Brain pericyte (primary cell): ENCODE measurements at places on chromosomes 2 and 18.

GRCh38 chr2:105747991-105748390, 3.3 kb downstream of the NCK2 start:
- DNase-seq: no peak

DNA sequence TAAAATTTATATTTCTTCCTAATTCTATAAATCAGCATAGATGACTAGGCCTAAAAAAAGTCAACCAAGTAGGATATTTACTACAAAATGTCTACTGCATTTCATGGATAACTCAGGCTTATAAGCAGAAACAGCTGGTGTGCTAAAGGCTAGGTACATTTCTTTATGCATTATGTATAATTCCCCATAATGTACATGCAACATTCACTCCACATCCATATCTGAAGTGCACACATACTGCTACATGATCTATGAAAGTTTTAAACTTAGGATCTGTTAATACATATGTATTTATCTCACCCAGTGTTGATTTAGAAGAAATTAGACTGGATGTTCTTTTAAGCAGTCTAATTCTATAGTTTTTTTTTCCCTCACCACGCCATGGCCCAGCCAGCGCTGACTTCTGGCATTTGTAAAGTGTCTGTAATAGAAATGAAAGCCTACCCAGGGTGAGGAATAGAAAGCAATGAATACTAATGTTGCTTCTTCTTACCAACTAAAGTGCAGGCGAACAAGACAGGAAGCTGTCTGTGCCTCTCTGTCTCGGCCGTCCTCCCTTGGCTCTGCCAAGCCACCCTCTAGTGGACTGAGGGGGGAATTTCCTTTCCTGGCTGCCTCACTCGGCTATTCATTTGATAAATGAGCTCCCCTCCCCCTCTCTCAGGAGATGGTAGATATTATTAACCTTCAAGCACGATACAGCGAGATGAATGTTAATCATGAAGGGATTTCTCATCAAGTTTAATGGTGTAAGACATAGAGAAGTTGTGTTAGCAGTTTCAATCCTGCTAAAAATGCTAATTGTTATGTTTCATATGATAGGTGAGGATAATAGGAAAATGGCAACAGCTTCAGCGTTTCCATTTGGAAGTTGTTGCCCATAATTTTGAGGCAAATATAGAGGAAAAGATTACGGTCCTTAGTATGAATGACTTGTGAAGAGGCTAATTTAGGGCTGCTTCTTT, 384.5 kb downstream of the MTX2 start:
- no peak for DNase-seq

DNA sequence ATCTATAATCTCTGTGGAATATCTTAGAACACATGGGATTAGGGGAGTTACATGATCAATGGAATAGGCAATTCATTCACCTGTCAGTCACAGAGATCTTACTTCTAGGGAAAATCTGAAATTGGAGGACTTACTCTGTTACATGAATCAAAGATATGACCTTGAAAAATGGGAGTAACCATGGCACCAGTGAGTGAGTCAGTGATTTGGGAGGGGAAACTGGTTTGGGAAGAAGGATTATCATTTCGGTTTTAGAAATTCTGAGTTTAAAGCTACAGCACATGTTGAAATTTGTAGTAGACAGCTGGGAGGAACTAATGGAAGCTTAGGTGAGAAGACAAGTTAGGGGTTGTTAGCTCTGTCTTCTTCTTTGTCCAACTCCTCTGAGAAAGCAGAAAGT, 153.7 kb downstream of the CAMKMT start:
- no peak for DNase-seq

DNA sequence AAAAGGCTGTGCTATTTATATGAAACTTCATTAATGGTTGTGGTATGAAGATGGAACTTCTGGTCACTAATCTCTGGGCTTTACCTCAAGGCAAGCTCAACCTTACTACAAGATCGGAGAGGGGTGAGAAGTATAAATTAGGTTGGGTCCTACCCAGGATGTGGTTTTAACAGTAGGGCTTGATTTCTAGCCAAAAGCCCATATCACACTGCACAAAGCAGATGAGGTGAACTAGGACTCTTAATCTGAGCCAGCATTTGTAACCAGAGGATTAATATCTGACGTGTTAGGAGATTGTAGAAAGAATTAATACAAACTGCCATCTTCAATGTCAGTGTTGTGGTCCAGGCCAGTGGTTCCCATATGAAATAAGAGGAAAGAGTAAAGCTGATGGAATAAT, 86.4 kb upstream of the RGPD4 start:
- no peak for DNase-seq

DNA sequence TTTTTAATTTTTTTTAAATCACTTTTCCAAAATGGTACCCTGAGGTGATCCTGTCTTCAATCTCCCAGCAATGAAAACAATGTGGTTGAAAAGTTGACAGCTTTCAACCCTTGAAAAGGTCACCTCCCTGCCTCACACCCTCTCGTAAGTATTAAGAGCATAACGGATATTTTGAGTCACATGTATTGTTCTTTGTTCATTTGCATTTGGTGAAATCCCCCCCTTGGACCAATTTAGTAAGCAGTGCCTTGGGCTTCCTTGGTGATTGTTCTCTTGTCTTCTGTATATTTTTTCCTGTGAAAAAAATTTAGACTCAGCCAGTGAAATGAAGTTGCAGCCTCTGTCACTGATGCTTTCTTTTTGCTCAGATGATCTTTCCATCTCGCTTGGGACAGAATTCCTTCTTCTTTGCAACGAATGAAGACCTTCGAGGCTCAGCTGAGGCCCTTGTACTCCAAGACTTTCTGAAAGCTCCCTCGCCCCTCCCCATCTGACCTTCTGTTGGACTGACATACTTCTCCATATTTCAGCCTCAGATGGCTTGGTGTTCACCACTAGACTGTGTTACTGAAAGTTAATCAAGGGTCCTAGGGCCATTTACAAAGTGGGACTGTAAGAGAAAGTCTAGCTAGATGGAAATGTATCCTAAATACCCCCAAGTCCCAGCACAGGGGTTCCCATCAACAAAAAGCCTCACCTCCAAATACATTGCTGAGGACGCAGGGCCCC, 158.4 kb downstream of the BCL2 start:
- no peak for DNase-seq

DNA sequence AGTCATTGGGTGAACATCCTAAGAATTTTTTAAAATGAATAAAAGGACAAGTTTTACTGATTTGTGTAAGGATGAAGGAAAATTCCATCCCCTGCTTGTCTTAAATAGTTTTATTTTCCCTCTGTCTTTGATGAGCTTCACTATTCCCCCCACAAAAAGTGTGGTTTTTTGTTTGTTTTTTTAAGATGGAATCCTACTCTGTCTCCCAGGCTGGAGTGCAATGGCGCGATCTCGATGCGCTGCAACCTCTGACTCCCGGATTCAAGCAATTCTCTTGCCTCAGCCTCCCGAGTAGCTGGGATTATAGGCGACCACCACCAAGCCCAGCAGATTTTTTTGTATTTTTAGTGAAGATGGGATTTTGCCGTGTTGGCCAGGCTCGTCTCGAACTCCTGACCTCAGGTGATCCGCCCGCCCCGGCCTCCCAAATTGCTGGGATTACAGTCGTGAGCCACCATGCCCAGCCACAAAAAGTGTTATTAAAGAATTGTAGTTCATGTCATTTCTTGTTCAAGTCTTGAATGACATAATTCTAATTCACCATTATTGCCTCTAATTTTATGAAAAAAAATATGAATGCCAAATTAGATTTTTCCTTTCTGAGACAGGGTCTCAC, 91.7 kb downstream of the AGPS start:
- DNase-seq: no peak

- DNase-seq: peak; percentile 18
Measured at GRCh38 chr2:55616551-55617174, 759 bp downstream of the PPP4R3B start.

DNA sequence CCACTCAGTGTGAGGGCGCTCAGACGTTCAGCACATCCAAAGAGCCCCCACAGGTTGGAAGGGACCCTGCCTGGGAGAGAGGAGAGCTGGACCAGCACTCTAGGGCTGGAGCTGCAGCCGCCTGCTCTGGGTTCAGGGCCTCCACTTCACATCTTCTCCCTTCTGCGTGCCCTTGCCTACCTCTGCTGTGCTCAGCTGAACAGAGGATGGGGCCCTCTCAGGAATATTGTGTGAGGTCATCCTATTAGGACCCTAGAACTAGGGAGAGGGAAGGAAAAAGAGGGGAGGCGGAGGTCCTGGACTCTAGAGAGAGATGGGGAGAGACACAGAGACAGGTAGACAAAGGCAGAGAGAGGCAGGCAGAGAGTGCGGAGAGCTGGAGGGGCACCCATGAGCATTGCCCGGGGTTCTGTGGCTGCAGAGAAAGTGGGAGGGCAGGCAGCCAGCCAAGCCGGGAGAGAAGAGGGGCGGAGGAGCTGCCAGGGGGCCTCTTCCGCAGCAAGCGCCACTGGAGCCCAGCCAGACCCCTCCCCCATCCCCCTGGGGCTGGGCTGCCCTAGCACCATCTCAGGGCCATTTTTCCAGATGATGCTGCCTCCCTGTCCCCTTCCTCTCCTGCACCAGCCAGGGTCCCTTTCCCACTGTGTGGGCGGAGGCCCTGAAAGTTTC, 8.3 kb upstream of the TNS1 start:
- DNase-seq: no peak

GRCh38 chr18:10354241-10354811, 100.1 kb upstream of the APCDD1 start:
- DNase-seq: no peak

DNA sequence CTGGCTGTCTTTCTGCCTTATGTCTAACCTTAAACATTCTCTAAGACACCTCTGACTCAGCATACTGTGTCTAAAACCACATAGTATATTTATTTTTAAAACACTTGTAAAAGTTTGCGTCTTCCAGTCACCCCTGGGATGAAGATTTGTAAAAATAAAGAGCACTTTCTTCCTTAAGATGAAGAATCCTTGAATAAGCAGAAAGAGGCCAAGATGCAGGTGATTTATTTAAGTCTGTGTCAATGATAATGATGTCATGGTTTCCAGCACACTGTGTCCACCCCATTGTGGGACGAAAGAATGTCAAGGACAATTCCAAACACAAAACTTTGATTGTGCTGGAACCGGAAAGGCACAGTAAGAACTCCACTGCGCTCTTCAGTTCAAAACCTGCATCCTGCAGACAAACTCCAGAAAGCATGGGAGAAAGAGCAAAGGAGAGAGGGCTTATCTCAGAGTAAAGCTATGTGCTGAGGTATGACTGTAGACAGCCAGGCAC, 92.9 kb downstream of the ZEB2 start:
- peak; percentile 57 for DNase-seq

- no peak for DNase-seq
Measured at GRCh38 chr18:22314420-22314819, 103.3 kb downstream of the CTAGE1 start.

DNA sequence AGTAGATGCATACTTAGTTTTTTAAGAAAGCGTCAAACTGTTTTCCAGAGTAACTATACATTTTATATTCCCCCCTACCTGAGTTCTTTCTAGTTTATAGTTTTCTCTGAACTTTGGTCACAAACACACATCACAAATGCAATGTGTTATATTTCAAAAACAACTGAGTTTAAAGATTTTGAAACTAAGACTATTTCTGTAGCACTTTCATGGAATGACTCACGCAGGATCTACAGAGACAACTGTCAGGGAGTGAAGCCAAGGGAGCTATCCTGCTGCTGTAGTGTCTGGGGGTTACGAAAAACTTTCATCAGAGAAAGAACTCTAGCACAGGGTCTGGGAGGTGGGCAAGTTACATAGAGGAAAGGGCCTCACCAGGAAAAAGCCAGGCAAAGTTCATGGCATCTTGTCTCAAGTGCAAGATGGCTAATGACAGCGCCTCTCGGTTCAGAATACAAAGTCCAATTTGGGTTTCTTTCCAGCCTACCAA, 66.8 kb downstream of the UXS1 start:
- no peak for DNase-seq

- no peak for DNase-seq
Measured at GRCh38 chr18:39799006-39799405, 2156.0 kb upstream of the PIK3C3 start.

GRCh38 chr18:67794521-67794920, 278.0 kb upstream of the DSEL start:
- no peak for DNase-seq

GRCh38 chr18:67531929-67532328, 15.4 kb upstream of the DSEL start:
- no peak for DNase-seq

DNA sequence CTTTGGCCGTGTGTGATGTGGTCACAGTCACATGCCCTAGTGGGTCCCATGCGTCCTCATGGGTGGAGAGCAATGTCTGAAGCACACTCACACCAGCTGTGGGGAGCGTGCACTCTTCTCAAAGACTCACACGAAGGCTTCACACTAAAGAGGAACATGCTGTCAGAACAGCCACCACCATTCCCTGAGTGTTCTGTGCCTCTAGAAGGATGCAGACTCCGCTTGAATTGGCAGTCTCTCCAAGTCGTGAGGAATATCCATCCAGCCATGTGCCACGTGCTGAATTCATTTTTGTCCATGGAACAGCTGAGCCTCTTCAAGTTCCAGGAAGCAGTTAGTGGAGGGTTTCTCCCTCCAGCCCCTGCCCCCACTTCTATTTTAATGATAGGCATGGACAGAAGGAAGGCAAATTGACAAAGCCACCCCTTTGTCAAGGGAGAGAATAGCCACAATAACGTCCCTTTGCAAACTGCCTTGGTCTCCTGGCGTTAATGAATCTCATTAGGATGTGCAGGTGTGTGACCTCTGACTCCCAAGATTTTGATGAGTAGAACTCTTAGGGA, 464.3 kb upstream of the ID2 start:
- no peak for DNase-seq

- DNase-seq: peak; percentile 70
Measured at GRCh38 chr2:231387904-231388724, 7.4 kb upstream of the B3GNT7 start.

DNA sequence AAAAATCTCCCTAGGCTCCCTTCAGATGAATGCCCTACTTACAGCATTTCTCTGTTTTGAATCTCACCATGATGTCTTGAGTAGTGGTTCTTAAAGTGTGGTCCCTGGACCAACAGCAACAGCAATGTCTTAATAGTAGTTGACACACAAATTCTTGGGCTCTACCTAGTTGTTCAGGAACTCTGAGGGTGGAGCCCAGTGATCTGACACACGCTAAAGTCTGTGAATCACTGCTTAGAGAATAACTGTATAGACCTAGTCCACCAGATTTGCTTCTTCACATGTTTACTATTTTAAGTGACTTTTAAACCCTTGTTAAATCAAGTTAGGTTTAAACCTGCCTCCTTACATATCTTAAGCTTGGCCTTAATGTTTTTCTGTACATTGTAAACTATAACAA, 47.6 kb upstream of the ARHGAP15 start:
- no peak for DNase-seq

DNA sequence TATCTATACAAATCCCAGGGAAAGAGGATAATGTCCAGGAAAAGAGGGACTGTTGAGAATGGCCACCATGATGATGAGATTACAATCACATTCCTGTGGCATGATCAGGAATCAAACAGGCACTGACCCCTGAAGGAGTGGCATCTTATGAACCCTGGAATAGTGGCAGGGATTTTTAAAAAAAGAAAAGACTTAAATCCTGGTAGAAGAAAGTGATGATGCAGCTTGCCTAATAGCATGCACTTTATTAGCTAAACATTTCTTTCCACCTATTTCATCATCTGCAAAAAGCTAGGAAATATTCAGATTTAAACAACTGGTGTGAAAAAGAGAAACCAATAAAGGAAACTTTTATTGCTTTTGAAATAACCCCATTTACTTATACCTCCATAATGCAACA, 87.2 kb upstream of the FSHR start:
- DNase-seq: no peak
